ENCODE measurements at places on chromosomes 13 and 19. TPM values are rescaled to one million over a fixed set of nuclear protein-coding genes. Genes with fewer than 3 reads are reported as not detected.

LSM14A gene
- 32.1 TPM for total RNA-seq

SHC2 gene
- 69.9 TPM for total RNA-seq

ADGRE3 gene
- 0.53 TPM for total RNA-seq

TTYH1 gene
- total RNA-seq = 0.88 TPM

SYNE4 gene
- total RNA-seq = 6.7 TPM

OBI1 gene
- 1.7 TPM for total RNA-seq

EPN1 gene
- total RNA-seq = 162 TPM

SLC6A16 gene
- 3.3 TPM for total RNA-seq

C1QTNF9 gene
- not detected for total RNA-seq

HSPH1 gene
- total RNA-seq = 30.2 TPM

TLE6 gene
- 6.6 TPM for total RNA-seq

ZNF772 gene
- total RNA-seq = 4.2 TPM

SULT2A1 gene
- 392 TPM for total RNA-seq

CASP14 gene
- not detected for total RNA-seq

CALR3 gene
- not detected for total RNA-seq

TEX29 gene
- not detected for total RNA-seq

ELANE gene
- total RNA-seq = 3.3 TPM

COG6 gene
- 9.0 TPM for total RNA-seq

CYP2A7 gene
- 17.6 TPM for total RNA-seq

All from right lobe of liver (tissue), 6 donors.